ENCODE measurements at places on chromosomes 7 and 10. TPM values are rescaled to one million over a fixed set of nuclear protein-coding genes. Genes with fewer than 3 reads are reported as not detected.

- H3K36me3 ChIP-seq, result peaks cover 16% of the 10 kb centered on the region
- H3K27me3 ChIP-seq, result no peaks in the 10 kb centered on the region
- H3K4me1 ChIP-seq, result peaks cover 18% of the 10 kb centered on the region
Observed at GRCh38 chr10:79149662-79150443, 81.1 kb downstream of the ZMIZ1 start.

- H3K4me3 ChIP-seq, result no peak overlapping the region
- no peaks in the 10 kb centered on the region for H3K27me3 ChIP-seq
Observed at GRCh38 chr7:152910545-152911225, 151.1 kb downstream of the ACTR3B start.

DNA sequence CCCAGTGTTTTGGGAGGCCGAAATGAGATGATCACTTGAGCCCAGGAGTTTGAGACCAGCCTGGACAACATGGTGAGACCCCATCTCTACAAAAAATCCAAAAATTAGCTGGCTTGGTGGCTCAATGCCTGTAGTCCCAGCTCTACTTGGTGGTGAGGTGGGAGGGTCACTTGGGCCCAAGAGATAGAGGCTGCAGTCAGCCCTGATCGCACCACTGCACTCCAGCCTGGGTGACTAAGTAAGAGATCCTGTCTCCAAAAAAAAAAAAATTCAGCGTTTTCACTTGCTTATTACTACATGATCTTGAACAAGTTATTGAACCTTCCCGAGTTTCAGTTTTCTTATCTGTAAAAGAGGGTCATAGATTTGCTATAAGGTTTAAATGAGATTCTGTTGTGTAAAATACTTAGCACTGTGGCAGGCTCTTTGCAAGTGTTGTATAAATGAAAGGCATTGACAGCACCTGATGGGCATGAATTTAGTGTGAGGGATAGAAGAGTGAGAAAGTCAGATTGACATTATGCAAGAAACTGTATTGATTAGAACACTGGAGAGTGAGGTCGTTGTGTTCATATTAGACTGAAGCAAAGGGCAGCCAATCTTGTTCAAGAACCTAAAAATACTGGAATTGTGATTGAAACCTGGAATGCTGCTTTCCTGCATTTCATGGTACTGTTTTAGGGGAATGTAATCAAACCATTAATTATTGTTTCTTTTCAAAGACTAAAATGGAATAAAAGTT, 136.8 kb downstream of the LCOR start:
- H3K27ac ChIP-seq, result no peak overlapping the region
- no peaks in the 10 kb centered on the region for H3K4me1 ChIP-seq
- no peaks in the 10 kb centered on the region for H3K27me3 ChIP-seq
- no peak overlapping the region for H3K4me3 ChIP-seq
- no peak for DNase-seq

- H3K4me3 ChIP-seq, result no peak overlapping the region
- H3K36me3 ChIP-seq, result no peaks in the 10 kb centered on the region
- no peak for DNase-seq
- no peak overlapping the region for H3K27ac ChIP-seq
- H3K27me3 ChIP-seq, result no peaks in the 10 kb centered on the region
Observed at GRCh38 chr10:96996275-96996965, 164.3 kb downstream of the LCOR start.

GRCh38 chr7:29877196-29877595, 70.9 kb downstream of the WIPF3 start:
- H3K27ac ChIP-seq, result peak overlapping the region; percentile 42
- H3K36me3 ChIP-seq, result no peaks in the 10 kb centered on the region
- no peaks in the 10 kb centered on the region for H3K4me1 ChIP-seq

DNA sequence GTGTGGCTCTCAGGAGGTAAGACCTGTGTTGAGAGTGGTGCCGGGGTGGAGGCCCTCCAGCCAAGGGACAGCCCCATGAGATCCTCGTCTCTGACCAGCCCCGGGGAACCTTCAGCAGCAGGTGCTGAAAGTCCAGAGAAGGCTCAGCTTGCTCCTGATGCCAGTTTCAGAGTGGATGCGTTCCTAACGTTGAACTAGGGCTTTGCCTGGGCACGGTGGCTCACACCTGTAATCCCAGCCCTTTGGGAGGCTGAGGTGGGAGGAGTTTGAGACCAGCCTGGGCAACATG, 45.7 kb downstream of the BAIAP2L1 start:
- no peak overlapping the region for H3K4me3 ChIP-seq
- H3K27ac ChIP-seq, result no peak overlapping the region
- peaks cover 14% of the 10 kb centered on the region for H3K36me3 ChIP-seq
- no peaks in the 10 kb centered on the region for H3K4me1 ChIP-seq
- no peaks in the 10 kb centered on the region for H3K27me3 ChIP-seq
- DNase-seq, result no peak

GRCh38 chr7:150946421-150947240, 31.5 kb downstream of the KCNH2 start:
- DNase-seq, result no peak
- H3K27me3 ChIP-seq, result peaks cover 5% of the 10 kb centered on the region
- H3K4me3 ChIP-seq, result no peak overlapping the region
- no peaks in the 10 kb centered on the region for H3K36me3 ChIP-seq
- no peak overlapping the region for H3K27ac ChIP-seq

- no peaks in the 10 kb centered on the region for H3K4me1 ChIP-seq
- peak; percentile 19 for DNase-seq
- H3K27ac ChIP-seq, result no peak overlapping the region
- no peak overlapping the region for H3K4me3 ChIP-seq
- H3K27me3 ChIP-seq, result no peaks in the 10 kb centered on the region
Observed at GRCh38 chr10:77978360-77978759, 51.0 kb downstream of the POLR3A start.

GRCh38 chr10:119316729-119317097, 109.3 kb downstream of the GRK5 start:
- peak overlapping the region; percentile 25 for H3K4me3 ChIP-seq
- DNase-seq, result peak; percentile 70
- no peaks in the 10 kb centered on the region for H3K27me3 ChIP-seq
- peaks cover 25% of the 10 kb centered on the region for H3K4me1 ChIP-seq
- H3K27ac ChIP-seq, result peak overlapping the region; percentile 48

- peak; percentile 83 for DNase-seq
- no peak overlapping the region for H3K4me3 ChIP-seq
- no peaks in the 10 kb centered on the region for H3K27me3 ChIP-seq
- no peak overlapping the region for H3K27ac ChIP-seq
- H3K36me3 ChIP-seq, result no peaks in the 10 kb centered on the region
- no peaks in the 10 kb centered on the region for H3K4me1 ChIP-seq
Observed at GRCh38 chr10:18104223-18104872, 35.9 kb upstream of the CACNB2 start.

DNA sequence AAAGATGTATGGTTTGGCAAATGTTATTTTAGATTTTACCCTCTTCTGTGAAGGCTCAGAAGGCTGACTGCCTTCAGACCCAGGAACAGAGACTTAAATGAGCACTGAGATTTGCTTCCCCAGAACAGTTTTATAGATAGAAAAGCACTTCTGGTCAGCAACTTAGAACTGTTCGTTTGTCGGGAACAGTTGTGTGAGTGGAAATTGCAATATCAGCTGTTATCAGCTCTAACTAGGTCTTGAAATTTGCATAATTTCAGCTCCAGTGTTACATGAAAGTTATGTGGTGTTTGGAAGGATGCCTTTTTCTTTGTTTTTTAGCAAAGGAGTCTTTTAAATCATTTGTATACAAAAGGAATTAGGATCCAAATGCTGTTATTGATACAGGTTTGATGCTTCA, 83.8 kb upstream of the MXI1 start:
- no peaks in the 10 kb centered on the region for H3K27me3 ChIP-seq
- no peak overlapping the region for H3K27ac ChIP-seq
- H3K36me3 ChIP-seq, result peaks cover 60% of the 10 kb centered on the region
- H3K4me1 ChIP-seq, result no peaks in the 10 kb centered on the region

DNA sequence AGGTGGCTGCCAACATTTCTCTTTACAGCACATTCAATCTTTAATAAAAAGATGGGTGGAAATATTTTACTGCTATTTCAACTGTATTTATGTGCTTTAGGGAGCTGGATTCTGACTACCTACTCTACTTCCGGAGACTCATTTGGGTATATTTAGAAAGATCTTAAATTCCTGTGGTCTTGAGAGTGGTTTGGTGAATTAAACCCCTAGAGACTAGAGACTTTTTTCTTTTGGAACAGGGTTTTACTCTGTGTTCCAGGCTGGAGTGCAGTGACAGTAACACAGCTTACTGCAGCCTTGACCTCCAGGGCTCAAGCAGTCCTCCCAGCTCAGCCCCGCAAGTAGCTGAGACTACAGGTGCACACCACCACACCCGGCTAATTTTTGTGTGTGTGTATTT, 79.0 kb upstream of the HABP2 start:
- H3K36me3 ChIP-seq, result no peaks in the 10 kb centered on the region
- DNase-seq, result no peak
- H3K27me3 ChIP-seq, result no peaks in the 10 kb centered on the region
- no peaks in the 10 kb centered on the region for H3K4me1 ChIP-seq

GRCh38 chr10:124626759-124627380, 117.3 kb downstream of the FAM53B start:
- no peak overlapping the region for H3K4me3 ChIP-seq
- no peaks in the 10 kb centered on the region for H3K36me3 ChIP-seq
- peaks cover 13% of the 10 kb centered on the region for H3K4me1 ChIP-seq
- DNase-seq, result no peak

- H3K4me1 ChIP-seq, result peaks cover 2% of the 10 kb centered on the region
- H3K36me3 ChIP-seq, result no peaks in the 10 kb centered on the region
- no peak overlapping the region for H3K4me3 ChIP-seq
- H3K27ac ChIP-seq, result no peak overlapping the region
- no peak for DNase-seq
- H3K27me3 ChIP-seq, result no peaks in the 10 kb centered on the region
Observed at GRCh38 chr10:69460576-69461242, 9.4 kb downstream of the TSPAN15 start.

DNA sequence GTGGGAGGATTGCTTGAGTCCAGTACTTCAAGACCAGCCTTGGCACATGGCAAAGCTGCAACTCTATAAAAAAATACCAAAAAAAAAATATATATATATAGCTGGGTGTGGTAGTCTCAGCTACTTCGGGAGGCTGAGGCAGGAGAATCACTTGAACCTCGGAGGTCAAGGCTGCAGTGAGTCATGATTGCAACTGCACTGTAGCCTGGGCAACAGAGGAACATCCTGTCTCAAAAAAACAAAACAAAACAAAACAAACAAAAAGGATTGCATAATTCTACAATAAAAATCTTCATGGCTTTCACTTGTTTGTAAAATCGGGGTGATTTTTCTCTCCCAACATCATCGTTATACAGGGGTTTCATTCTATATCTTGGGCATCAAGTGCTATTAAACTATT, 35.1 kb downstream of the GUSB start:
- H3K36me3 ChIP-seq, result no peaks in the 10 kb centered on the region
- no peaks in the 10 kb centered on the region for H3K27me3 ChIP-seq
- H3K4me3 ChIP-seq, result no peak overlapping the region
- DNase-seq, result no peak
- H3K4me1 ChIP-seq, result no peaks in the 10 kb centered on the region
- H3K27ac ChIP-seq, result no peak overlapping the region

GRCh38 chr7:22996470-22996869, 17.5 kb downstream of the HYCC1 start:
- no peaks in the 10 kb centered on the region for H3K4me1 ChIP-seq
- H3K4me3 ChIP-seq, result no peak overlapping the region
- H3K27ac ChIP-seq, result no peak overlapping the region

DNA sequence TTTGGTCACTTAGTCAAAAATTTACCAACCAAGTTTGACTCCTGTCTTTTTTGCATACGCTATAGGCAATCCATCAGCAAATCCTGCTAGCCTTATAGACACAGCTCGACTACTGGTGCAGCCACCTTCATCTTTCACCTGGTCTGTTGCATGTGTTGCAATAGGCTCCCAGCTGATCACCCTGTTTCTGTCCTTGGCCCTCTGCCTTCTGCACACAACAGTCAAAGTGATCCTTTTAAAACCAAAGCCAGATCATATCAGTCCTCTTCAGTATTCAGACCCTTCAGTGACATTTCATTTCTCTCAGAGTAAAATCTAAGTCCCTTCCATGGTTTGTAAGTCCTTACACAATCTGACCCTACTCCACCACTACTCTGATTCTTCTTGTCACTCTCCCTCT, 10.9 kb upstream of the CDK6 start:
- H3K36me3 ChIP-seq, result no peaks in the 10 kb centered on the region
- no peak for DNase-seq
- H3K27ac ChIP-seq, result no peak overlapping the region
- H3K27me3 ChIP-seq, result no peaks in the 10 kb centered on the region
- H3K4me3 ChIP-seq, result no peak overlapping the region
- H3K4me1 ChIP-seq, result peaks cover 2% of the 10 kb centered on the region

GRCh38 chr7:7324698-7325097, 142.4 kb downstream of the C1GALT1 start:
- H3K27me3 ChIP-seq, result peaks cover 10% of the 10 kb centered on the region
- H3K4me1 ChIP-seq, result no peaks in the 10 kb centered on the region
- no peak overlapping the region for H3K27ac ChIP-seq

DNA sequence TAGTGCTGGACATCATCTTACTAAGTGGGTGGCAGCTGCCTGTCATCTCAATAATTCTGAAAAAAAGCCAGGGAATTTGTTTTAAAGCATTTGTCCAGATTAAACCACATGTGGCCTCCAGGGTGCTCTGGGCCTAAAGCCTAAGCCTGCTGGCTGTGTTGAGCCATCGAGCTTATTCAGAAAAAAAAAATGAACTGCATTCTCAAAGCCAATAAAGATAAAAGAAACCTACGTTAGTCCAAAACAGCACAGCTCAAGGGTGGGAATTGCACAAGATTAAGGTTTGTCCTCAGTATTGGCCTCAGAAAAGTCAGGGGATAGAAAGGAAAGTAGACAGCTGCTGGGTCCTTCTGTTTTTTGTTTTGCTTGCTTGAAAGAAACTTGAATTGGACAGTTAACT, 22.6 kb upstream of the PRTFDC1 start:
- no peak overlapping the region for H3K4me3 ChIP-seq
- H3K36me3 ChIP-seq, result no peaks in the 10 kb centered on the region
- DNase-seq, result no peak
- no peaks in the 10 kb centered on the region for H3K27me3 ChIP-seq
- H3K27ac ChIP-seq, result no peak overlapping the region

- H3K4me3 ChIP-seq, result no peak overlapping the region
- H3K27ac ChIP-seq, result no peak overlapping the region
- DNase-seq, result no peak
- no peaks in the 10 kb centered on the region for H3K27me3 ChIP-seq
- no peaks in the 10 kb centered on the region for H3K36me3 ChIP-seq
- no peaks in the 10 kb centered on the region for H3K4me1 ChIP-seq
Observed at GRCh38 chr10:23055424-23056185, 39.8 kb upstream of the MSRB2 start.

Gene SRPK2
- total RNA-seq, result 76.2 TPM

Gene LLCFC1
- not detected for total RNA-seq

Gene BICC1
- 0.40 TPM for total RNA-seq

Gene GBX1
- not detected for total RNA-seq

Gene MRLN
- total RNA-seq, result not detected

Gene GCK
- 0.86 TPM for total RNA-seq

Gene MEOX2
- total RNA-seq, result not detected

Gene ACSM6
- not detected for total RNA-seq

Gene XRCC2
- 17.0 TPM for total RNA-seq

Gene NUTM2E
- not detected for total RNA-seq

Gene CARD11
- 10.8 TPM for total RNA-seq

Gene LIPK
- not detected for total RNA-seq

Gene INHBA
- not detected for total RNA-seq

Gene ARL3
- 20.6 TPM for total RNA-seq
